Left cardiac atrium (tissue), 4 donors: ENCODE measurements at places on chromosomes 7 and 10. TPM values are rescaled to one million over a fixed set of nuclear protein-coding genes. Genes with fewer than 3 reads are reported as not detected.

Gene TRIM24
- total RNA-seq = 15.2 TPM

Gene MKX
- total RNA-seq = 0.50 TPM

Gene FAM131B
- total RNA-seq = 0.29 TPM

Gene TMEM229A
- not detected for total RNA-seq

Gene RBM28
- 33.9 TPM for total RNA-seq

Gene CALML3
- total RNA-seq = not detected

GRCh38 chr7:130151591-130152492, 53.4 kb downstream of the TMEM209 start:
- DNase-seq = no peak

- no peak for DNase-seq
Observed at GRCh38 chr7:116429986-116430619, 69.4 kb upstream of the CAV2 start.

DNA sequence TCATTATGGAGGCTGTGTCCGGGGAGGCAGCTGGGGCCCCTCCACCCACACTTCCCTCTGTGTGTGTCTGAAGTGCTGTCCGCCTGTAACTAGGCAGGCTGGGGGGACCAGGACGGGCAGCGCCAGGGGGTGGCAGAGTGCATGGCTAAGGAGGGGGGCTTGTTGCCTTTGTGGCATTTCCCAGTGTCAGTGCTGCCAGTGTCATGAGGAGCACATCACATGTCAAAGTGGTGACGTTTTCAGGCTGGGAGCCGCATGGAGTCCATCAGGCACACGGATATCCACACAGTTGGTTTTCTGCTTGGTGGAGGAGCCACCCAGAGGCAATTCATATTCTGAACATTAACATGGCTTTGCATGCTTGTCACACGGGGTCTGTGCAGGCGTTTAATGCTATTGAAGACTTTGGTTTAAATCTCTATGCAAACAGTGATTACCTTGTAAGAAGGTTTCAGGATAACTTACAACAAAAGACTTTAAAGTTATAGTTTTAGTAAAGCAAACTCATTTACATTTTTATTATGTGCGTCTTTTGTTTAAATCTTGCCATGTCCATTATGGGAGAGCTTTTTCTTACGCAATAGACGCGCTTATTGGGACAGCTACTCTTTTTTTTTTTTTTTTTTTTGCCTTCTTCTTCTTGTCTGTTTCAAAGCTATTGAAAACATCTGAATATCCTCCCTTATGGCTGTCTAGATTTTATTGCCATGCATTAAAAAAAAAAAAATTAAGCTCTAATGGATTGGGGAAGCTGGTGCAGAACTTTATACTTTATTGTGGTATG, 52.9 kb downstream of the C10orf67 start:
- DNase-seq = no peak

DNA sequence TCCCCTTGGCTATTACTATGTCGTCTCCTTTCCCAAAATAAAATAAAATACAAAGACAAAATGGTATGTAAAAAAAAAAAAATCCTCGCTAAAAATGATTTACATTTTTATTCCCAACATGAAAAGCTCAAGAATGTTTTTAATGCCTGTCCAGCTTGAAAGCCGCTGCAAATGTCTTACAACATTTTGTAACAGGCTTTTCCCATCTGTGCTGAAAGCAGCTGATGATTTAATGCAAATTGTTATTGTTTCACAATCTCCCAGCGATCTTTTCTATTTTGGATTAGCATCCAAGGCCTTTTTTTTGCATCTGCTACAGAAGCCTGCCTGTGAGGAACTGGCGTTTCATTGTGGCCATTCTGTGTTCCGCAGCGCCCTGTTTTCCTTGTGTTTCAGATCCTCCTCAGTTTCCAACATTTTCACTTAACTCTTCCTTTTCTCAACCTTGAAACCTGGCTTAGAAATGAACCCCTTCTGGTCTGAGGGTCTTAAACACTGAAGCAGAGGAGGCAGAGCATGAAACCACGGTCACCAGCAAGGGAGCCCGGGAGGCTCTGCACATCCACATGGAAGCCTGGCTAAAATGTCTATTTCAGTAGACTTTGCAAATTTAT, 712.1 kb downstream of the PARD3 start:
- no peak for DNase-seq

- DNase-seq = no peak
Observed at GRCh38 chr7:77444123-77444522, 28.0 kb upstream of the GSAP start.

DNA sequence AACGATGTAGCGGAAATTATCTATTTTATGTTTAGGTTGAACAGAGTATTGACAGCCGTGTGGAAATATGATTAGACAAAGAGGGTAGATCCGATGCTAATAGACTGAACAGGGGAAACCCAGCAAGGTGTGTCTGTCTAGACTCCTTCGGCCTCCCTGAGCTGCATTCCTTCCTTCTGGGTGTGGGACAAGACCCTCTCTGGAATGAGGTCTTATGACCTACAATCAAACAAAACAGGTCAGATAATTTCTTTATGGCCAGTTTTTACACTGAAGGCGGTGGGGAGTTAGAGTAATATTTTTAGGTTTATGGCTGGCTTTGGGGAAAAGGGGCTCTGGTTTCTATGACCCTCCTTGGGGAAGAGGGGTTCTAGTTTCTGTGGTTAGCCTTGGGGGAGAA, 41.2 kb downstream of the WIPF3 start:
- no peak for DNase-seq

DNA sequence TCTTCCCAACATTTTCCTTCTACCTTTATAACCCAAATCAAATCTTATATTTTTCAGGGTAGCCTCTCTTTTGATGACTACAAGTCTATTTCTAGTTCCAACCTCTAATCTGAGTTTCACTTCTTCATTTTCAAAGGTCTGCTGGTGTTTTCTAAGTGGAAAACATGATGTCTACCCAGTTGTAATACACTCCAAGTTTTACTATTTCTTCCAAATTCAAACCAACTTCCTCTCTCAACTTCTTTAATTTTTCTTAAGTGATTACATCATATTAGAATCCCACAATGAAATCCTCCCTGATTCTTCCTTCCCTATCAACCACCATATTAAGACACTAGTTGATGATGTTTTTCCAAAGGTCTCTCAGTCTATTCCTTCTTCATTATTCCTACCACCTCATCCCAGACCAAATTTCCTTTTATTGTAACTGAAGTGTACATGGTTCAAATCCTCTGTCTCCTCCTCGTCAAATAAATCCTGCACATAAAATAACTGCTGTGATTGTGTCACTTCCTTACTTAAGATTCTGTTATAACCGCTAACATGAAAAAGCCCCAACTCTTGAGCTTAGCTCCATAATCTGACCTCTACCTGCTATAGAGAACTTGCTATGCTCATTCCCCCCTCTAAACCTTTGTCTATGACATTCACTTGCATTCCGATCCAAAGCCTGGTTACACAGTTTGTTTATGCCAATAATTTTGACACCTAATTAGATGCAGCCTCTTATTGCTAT, 12.7 kb downstream of the TAS2R38 start:
- DNase-seq = no peak

DNA sequence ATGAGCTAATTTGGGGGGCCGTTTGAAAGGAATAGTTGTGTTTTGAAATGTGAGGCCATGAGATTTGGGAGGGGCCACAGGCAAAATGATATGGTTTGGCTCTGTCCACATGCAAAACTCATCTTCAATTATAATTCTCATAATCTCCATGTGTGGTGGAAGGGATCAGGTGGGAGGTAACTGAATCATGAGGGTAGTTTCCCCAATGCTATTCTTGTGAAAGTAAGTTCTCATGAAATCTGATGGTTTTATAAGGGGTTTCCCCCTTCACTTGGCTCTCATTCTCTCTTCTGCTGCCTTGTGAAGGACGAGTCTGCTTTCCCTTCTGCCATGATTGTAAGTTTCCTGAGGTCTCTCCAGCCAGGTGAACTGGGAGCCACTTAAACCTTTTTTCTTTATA, 490.8 kb upstream of the GRM3 start:
- no peak for DNase-seq

- DNase-seq = peak; percentile 77
Observed at GRCh38 chr10:93991596-93992284, 2.0 kb upstream of the PLCE1 start.

GRCh38 chr7:157208571-157209413, 70.1 kb downstream of the UBE3C start:
- DNase-seq = no peak

GRCh38 chr7:15612205-15612604, 50.4 kb upstream of the AGMO start:
- DNase-seq = no peak

GRCh38 chr7:15326044-15326644, 235.7 kb downstream of the AGMO start:
- DNase-seq = no peak

- no peak for DNase-seq
Observed at GRCh38 chr10:110167149-110167548, 40.3 kb upstream of the MXI1 start.

DNA sequence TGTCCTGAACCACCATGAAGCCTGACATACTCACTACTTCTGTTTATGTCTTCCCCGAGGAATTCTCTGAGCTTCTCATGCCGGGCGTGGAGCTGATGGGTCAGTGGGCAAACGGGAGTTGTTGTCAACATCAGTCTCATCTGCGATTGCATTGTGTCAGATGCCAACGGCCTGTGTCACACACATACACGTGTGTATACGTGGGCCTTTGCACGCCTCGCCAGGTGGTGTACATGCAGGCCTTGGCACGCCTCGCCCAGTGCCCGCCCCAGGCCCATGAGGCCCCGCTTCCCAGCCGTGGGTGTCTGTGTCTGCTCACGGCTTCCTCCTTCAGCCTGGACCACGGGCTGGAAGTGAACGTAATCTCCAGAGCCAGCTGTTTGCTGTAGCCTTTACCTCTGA, 7.5 kb upstream of the CSGALNACT2 start:
- no peak for DNase-seq

- no peak for DNase-seq
Observed at GRCh38 chr7:2242541-2243429, 759 bp downstream of the NUDT1 start.

DNA sequence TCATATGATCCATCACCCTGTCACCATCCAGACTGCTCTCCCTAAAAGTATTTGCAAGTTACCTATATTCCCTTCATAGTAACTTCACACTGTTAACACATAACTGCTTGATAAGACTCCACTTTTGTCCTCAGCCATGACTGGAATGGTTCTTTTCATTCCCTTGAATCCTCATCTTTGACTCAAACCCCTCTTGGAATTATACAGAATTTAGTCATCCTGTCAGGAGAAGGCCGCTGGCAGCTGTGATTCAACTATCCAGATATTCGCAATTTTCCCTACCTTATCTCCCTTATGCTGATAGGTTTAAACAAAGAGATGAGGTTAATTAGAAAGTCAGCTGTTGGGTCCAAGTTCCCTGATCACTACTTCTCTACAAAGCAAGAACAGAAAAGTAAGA, 143.0 kb upstream of the HPS1 start:
- DNase-seq = no peak

- DNase-seq = no peak
Observed at GRCh38 chr7:123533929-123534382, 439 bp downstream of the IQUB start.

GRCh38 chr10:104103956-104104355, 18.0 kb upstream of the SFR1 start:
- no peak for DNase-seq

- DNase-seq = no peak
Observed at GRCh38 chr10:54710918-54711317, 90.1 kb downstream of the PCDH15 start.

DNA sequence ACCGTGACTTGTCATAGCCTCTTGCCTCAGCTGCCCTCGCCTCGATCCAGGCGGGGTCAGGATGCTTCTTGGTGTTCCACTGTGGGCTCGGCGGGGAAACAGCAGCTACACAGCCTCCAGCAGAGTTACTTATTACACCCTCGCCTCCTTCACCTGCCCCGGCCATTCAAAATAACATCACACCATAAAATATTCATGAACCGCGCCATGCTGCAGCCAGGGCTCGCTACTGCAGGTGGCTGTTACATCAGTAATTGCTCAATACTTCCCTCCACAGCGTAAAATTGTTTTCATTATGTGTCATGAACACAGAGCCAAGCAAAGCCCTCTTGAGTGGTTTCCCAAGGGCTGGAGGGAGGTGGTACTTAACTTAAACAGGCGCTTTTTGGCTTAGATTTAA, 241.5 kb upstream of the SP8 start:
- DNase-seq = no peak

GRCh38 chr10:122990278-122990677, 10.1 kb downstream of the PSTK start:
- no peak for DNase-seq

DNA sequence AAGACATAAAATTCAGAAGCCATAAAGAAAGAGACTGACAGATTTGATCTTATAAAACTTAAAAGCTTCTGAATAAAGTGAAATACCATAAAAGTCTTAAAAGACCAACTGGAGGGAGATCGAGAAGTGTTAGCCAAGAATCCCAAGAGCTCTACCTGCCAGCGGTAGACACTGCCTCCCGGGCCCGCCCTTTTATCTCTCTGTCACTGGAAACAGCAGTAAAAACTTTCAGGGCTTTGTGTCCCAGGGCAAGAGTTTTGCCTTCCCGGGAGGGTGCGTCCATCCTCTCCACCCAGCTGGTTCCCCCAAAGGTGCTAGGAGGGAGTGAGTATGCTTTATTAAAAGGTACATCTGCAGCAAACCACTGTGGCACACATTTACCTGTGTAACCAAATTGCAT, 5.8 kb downstream of the PLA2G12B start:
- no peak for DNase-seq

DNA sequence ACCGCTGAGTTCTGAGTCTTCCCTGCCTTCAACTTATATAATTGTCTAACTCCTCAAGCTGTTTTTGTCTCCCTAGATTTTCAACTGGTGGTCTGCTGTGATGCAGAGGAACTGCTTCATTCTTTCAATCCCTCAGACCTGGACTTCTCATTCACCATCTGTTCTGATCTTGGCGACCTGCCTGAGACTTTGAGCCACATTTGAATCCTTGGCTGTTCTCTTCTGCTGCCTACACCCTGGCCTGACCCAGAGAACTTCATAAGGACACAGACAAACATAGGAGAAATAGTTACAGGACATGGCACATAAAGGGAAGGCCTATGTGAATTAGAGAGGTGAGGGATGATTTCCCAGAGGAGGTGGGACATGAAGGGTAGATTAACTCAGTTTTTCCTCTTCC, 326.7 kb downstream of the PTEN start:
- DNase-seq = no peak

DNA sequence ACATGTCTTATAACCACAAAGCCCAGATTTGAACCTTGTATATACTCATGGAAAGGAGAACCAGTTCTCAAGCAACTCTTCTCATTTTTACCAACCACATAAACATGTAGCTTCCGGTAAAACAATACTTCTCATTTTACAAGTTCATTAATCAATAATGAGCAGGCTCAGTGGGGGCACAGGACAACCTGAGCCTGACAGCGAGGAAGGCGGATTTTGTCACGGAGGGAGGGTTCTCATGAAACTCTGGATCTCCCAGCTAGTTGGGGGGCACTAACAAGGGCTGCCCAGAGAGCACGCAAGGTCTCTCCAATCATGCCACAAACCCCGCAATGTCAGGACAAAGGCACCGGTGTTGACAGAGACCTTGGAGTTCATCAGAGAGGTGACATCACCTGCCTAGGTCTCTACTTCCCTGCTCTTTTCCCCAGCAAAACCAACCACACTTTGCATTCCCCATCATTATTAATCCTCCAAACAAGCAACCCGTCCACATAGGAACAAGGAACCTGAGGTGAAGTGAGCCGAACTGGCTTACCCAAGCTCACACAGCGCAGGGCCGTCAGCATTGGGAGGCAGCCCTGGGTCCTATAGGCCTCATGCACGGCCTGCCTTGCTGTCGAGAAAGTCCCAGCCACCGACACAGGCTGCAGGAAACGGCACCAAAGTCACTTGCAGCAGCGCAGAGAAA, 192.1 kb upstream of the KLF14 start:
- no peak for DNase-seq
